ENCODE measurements at places on chromosomes 2 and 18.

- no peak for DNase-seq
These were observed 153.3 kb downstream of the RAPGEF4 start for GRCh38 chr2:172888714-172889669.

DNA sequence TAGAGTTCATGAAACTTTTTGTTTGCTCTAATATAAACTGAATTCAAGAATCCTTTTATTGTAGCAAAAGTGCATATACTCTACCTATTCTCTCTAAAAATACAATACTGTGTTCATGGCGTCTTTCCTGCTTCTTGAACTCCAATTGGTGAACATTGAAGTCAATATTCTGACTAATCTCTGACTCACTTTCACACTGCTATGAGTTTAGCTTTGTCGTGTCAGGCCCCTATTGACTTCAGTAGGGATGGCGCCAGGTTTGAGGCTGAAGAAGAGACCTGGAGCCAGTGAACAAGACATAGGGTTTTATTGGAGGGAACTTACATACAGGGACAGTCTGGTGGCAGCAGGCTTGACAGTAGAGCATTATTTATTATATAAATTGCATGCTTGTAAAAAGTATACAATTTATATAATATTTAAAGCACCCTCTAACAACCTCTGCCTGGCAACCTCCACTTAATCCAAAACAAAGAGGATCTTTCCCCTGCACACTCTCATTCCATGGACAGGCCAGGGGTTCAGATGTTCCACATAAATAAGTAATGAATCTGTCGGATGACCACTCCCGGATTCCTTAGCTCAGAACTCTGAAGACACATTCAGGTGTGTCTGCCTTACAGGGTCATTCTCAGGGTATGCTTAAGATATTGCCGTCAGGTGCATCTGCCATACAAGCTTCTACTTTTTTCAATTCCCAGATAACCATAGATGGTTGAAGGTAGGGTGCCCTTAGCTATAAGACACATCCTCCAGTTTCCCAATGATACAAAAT lies 141.0 kb downstream of the CERS6 start:
- DNase-seq = no peak

- DNase-seq = no peak
These were observed 3.8 kb upstream of the SALL3 start for GRCh38 chr18:78975699-78976335.

- DNase-seq = no peak
These were observed 32.8 kb upstream of the MC5R start for GRCh38 chr18:13791181-13791580.

- no peak for DNase-seq
These were observed 169.4 kb downstream of the NEDD4L start for GRCh38 chr18:58213440-58213839.

DNA sequence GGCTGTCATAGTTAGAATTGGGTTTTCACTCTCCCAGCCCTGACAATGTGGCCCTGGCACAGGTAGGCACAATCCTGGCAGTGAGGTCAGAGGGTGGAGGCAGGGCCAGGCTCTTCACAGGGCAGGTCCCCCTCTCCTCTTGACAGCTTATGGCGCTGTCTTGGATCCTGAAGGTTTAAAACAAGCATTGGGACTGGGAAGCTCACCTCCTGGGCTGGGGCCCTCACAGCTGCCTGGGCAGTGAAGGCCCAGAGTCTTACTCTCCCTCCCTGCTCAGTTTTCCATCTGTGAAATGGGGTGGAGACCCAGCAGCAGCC lies 23.3 kb downstream of the LBH start:
- DNase-seq = no peak

DNA sequence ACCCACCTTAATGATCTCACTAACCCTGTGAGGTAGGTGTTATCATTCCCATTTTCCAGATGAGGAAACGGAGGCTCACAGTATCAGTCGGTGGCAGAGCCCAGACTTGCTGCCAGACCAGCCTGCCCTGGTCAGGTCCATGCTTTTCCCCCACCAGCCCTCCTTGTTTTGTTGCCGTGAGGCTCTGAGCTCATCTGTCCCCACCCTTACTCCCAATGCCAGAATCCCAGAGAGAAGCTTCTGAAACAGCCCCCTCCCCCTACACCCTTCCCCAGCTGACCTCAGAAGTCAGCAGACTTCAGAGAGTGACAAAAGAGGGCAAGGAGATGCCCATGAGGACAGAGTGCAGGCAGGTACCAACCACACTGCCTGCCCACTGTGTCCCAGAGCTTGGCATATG lies 20.8 kb upstream of the TNS1 start:
- no peak for DNase-seq

DNA sequence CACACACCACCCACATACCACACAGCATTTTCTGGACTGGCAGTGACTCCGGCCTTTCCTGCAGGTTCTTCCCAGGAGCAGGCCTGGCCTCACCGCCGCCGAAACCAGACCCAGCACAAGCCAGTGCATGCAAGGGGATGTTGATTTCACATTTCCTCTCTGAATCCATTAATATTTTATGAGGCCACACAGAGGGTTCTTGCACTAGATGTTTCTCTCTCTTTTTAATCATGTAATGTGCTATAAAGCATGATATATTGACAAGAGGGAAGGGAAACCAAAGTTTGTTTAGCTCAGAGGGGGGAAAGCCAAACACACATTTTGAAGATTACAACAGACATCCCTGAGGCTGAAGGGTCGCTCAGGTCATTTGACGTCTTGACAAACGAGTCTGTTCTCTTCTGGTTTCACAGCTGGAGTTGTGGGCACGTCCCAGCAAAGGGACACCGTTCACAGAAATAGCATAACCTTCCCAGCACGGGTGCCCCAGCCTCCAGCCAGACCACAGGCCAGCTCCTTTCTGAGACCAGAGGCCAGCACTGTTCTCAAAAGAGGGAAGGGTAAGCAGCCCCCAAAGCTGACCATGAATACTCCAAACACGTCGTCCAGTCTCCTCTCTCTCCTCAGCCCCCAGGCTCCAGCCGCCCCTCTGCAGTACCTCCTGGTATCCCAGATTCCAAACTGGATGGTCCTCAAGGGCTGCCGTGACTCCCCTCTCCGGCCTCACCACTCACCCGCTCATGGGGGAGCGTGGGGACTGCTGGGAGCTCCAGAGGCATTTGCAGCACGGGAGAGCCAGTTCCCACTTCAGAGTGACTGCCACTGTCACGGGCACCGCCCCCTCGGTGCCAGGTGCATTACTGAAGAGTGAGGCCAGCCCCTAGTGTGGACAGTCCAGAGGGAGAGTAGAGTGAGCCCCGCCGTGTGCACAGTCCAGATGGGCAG lies 340.3 kb upstream of the SALL3 start:
- DNase-seq = no peak

- no peak for DNase-seq
These were observed 96.8 kb downstream of the UNC80 start for GRCh38 chr2:209868271-209868994.

DNA sequence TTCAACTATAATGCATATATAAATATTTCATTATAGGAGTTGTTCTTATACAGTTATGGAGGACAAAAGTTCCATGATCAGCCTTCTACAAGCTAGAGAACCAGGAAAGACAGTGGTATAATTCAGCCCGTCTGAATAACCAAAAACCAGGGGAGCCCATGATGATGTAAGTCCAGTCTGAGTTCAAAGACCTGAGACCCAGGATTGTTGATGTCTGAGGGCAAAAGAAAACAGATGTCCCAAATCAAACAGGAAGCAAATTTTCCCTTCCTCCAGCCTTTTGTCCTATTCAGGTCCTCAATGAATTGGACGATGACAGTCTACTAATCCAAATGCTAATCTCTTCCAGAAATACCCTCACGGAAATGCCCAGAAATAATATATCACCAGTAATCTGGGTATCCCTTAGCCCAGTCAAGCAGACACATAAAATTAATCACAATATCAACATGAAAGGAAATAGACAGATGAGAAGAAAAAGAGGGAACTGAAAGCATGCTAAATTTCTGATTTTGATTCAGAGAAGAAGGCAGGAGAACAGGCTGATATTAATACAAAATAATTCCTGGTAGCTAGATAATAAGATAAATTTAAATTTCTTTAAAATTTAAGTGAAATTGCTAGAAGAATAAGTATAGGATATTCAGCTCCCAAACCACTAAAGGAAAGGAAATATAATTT lies 255.6 kb upstream of the CTAGE1 start:
- DNase-seq = no peak

- DNase-seq = no peak
These were observed 34.4 kb upstream of the NT5C1B start for GRCh38 chr2:18623782-18624181.

DNA sequence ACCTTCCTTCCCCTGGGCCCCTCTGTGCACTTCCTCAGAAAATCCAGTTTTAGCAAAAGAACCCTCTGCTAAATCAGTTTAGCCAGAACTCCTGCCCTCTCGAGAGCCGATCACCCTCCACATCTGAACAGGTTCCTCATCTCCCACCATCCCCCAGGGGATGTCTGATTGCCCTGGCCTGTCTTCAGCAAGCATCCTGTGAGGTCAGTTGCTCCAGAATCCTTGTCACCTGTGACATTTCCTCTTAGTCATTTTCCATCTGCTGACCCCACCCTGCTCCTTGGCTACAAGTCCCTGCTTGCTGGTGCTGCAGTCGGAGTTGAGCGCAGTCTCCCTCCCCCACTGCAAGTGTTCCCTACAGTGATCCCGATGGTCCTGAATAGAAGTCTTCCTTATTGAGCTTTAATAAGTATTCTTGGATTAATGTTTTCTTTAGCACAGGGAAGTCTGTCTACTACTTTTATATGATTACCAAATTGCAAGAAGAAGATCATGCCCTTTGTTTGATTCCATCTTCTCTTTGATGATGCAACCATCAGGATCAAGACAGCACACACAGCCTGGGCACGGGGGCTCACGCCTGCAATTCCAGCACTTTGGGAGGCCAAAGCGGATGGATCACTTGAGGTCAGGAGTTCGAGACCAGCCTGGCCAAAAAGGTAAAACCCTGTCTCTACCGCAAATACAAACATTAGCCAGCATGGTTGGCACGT lies 30.9 kb upstream of the UBE2F start:
- DNase-seq = no peak

DNA sequence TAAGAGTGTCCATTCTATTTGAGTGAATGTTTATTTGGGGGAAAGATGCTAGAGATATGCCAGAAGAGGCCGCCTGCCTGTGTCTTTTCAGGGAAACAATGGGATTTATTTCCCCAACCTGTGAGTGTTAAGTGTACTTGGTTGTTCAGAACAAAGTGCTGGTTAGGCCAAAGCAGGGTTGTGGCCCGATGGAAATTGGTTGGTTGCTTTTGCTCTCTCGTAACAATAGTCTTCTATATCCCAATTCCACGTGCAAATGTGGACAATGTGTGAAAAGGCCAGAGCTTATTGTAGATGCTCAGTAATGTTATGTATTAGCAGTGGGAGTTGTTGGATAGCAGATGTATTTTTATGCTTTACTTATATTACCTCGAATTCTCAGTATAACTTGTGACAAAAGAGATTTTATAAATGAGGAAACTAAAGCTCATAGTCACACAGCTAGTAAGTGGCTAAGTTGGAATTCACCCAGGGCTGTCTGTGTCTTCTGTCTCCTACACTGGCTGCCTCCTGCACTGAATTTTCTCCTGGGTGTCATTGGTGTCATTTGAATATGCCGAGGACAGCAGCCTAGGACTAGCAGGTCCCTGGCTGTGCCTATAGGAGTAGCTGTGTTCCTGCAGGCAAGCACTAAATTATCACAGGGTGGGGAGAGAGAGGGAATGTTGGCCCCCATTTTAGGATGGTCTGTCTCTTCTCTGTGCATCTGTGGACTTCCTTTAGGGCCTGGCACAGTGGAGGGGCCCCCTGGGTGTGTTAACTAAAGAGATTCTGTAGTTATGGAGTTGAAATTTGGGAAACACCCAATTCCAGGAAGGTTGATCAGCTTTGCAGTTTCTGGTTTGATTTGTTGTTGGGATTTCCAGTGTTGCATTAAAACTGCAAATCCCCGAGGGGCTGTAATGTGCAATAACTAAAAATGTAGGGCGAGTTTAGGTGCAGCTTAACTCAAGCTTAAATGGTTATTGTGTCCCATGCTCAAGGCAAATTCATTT lies 21.6 kb downstream of the GPD2 start:
- DNase-seq = no peak

GRCh38 chr2:193315428-193316091 lies 1120.8 kb upstream of the TMEFF2 start:
- no peak for DNase-seq

- no peak for DNase-seq
These were observed 36.5 kb upstream of the REG3G start for GRCh38 chr2:78989051-78989450.

- no peak for DNase-seq
These were observed 390.2 kb upstream of the TMEFF2 start for GRCh38 chr2:192584976-192585375.

DNA sequence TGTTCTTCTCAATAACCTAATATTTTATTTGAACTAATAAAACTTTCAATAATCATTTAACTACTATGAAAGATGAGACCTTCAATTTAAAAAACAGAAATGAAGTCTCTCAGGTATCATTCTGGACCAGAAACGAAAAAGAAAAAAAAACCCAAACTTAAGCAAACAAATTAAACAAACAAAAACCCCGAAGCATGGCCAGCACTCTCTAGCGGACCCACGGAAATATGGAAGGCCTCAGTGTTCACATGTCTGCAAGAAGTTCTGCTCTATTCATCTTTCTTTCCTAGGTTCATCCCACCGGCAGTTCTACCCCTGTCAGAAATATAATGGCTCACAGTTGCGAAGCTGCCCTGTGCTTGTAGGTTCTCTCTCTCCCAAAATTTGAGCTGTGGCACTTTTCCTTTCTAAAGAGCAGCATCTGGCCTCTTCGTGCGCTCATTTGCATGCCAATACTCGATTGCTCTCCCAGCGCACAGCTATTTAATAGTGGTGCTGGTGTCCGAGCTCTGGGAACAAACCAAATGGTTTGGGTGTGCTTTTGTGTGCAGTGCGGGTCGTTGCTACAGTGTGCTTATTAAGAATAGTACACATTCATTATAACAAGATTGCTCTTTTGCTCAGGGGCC lies 129.0 kb upstream of the ZEB2 start:
- DNase-seq = no peak

DNA sequence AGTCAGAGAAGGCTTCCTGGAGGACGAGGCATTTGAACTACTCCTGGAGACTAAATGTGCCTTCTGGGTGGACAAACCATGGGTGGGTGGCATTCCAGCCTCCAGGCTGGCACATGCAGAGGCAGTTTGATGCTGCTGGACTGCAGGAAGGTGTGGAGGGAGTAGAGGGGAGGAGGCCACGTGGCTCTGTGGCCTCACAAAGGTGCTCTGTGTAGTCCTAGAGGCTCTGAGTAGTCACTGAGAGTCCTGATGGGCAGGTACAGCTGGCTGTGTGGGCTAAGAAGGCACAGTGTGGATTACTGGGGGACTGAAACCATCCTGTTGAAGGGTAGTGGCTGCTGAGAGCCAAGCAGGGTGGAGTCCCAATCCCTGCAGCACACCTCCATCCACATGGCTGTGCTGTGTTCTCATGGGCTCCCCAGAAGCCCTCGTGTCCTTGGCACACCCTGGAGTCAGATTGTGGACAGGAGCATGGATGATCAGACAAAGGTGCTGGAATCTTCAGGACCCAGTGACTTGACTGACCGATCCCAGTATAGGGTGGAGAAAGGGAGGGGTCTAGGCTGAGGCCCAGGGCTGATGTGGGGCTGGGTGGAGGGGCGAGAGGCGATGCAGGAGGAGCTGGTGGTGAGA lies 87.4 kb upstream of the HS6ST1 start:
- DNase-seq = no peak

Data from activated gamma-delta T cell treated with anti-CD3 and anti-CD28 coated beads, Interleukin-2, amount 50 U/mL, for 16 hours (primary cell).